Lung (tissue), 17 donors: ENCODE measurements at places on chromosomes 5 and 9. TPM values are rescaled to one million over a fixed set of nuclear protein-coding genes. Genes with fewer than 3 reads are reported as not detected.
A peak's percentile ranks its signal among the peaks of the same experiment; 100 is the strongest.

- H3K4me1 ChIP-seq, result no peaks in the 10 kb centered on the region
- DNase-seq, result no peak
- no peaks in the 10 kb centered on the region for H3K36me3 ChIP-seq
- no peaks in the 10 kb centered on the region for H3K27me3 ChIP-seq
- no peak overlapping the region for H3K4me3 ChIP-seq
Measured at GRCh38 chr5:163531272-163531671, 25.9 kb downstream of the MAT2B start.

Gene EQTN
- not detected for total RNA-seq

Gene FAM221B
- total RNA-seq, result 0.14 TPM

Gene TAF1L
- total RNA-seq, result not detected

DNA sequence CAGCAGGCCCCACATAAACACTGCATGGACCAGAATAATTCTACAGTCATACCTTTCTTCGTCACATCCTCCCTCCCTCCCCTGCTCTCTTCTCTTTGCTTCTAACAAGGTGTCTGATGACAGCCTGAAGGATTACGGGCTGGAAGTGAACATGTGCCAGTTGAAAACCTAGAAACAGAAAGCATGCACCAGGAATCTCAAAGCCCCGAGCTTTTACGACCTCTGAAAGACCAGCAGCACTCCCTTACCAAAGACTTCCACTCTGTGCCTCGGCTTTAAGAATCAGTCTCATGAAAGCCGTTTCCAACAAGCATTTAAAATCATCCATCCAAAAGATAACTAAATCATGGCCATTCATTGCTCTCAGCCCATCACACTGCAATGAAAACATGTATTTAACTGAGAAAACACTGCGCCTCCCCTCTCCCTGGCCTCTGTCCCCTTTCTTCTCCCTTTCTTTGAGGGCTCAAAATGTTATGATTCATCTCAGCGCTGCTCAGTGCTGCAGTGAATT is 21.3 kb downstream of the MSX2 start:
- DNase-seq, result no peak
- H3K4me3 ChIP-seq, result no peak overlapping the region
- no peaks in the 10 kb centered on the region for H3K36me3 ChIP-seq

DNA sequence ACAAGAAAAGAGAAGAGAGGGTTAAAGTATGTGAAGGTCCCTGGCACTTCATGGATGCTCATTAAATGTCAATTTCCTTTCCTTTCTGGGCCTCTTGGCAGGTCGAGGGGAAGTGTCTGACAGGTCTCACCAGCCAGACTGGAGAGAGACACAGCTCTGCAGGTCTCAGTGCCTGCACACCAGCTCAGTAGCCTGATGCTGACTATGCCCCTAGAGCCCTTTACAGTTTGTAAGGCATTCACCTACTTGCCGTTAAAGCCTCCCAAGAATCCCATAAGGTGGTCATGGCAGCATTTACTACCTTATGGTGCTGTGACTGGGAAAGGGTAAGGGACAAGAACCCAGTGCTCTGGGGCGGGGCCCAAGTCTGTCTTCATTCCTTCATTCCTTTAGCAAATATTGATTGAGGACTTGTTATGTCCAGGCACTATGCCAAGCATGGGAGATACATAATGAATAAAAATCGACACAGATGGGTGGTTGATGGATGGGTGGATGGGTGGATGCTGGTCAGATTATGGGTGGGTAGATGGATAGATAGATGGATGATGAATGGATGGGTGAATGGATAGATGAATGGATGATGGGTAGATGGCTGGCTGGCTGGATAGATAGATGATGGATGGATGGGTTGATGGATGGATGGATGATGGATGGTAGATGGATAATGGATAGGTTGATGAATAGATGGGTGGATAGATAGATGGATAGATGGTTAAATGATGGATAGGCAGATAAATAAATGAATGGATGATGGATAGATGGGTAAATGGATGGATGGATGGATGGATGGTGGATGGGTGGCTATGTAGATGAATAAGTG is 21.3 kb upstream of the KIF12 start:
- H3K4me1 ChIP-seq, result peaks cover 19% of the 10 kb centered on the region
- H3K27me3 ChIP-seq, result no peaks in the 10 kb centered on the region
- no peak overlapping the region for H3K27ac ChIP-seq
- H3K36me3 ChIP-seq, result no peaks in the 10 kb centered on the region
- no peak overlapping the region for H3K4me3 ChIP-seq

DNA sequence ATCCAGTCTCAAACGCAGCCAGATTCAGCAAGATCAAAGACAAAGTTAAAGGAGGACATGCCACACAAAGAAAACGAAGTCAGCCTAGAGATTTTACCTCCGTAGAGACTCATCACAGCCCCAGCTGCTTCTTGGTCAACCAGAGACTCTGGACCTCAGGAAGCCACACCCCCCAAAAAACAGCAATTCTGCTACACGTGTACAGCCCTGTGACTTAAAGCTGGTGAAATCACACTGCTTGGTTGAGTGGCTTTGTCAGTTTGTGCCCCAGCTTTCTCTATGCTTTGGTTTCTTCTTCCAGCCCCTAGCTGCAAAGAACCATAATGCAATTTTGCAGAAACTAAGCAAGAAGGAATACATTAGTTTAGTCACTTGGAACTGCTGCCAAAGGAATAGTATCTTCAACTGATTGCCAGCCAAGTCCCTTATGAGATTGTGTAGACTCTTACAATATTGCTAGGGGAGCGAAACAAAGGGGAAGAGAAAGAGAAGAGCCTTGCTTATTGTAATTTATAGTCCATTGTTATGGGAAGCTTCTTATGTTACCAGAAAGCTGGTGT is 158.8 kb upstream of the ZNF462 start:
- no peak for DNase-seq
- no peak overlapping the region for H3K27ac ChIP-seq
- H3K36me3 ChIP-seq, result no peaks in the 10 kb centered on the region
- no peak overlapping the region for H3K4me3 ChIP-seq

Gene IFNK
- total RNA-seq, result not detected

Gene ADCY2
- total RNA-seq, result 3.5 TPM

DNA sequence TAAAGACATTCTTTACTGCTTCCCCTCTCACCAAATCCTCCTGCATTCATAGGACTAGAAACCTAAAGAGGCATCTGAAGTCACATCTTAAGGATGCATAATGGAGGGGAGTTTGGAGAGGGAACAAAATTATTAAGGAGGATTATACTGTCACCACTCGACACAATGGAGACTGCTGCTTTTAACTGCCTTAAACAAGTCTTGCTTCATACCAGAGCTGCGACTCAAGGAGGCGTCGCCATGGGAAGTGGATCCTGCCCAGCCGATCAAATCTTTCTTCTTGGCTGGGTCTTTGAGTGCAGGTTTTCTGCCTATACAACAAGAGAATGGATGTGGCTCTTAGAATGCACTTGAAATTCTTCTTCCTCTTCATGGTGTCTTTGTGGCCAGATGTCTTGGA is 66.7 kb upstream of the FOXE1 start:
- no peaks in the 10 kb centered on the region for H3K36me3 ChIP-seq
- DNase-seq, result no peak
- H3K27ac ChIP-seq, result no peak overlapping the region
- H3K4me3 ChIP-seq, result no peak overlapping the region

Gene HCN1
- 0.06 TPM for total RNA-seq

Gene ITK
- total RNA-seq, result 3.3 TPM

DNA sequence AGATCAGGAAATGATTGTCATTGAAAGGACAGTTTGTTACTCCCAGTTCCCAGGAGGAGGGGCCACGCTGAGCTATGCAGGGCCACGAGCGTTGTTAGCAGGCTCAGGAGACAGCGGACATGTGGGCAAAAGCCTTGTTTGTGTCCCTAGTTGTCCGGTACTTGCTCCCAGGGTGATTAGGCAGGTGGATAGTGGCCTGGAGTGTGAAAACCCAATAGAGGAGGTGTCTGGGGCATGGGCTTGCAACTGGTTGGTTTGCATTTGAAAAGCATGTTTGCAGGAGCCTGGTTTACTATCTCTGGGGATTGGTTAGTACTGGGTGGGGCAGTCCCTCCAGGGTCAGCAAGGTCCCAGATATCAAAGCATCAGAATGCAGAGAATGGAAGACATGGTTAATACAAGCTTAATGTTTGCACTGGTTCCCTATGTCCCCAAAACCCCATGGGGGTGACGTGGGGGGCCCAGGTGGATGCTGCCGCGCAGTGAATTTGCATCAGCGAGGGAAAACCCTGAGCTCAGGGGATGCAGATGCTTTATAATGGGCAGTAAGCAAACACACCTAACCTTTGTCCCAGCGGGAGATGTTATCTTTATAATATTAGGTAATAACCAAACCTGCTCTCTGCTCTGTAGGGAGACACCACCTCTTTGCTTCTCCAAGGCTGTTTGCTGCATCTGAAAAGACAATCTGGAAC is 39.7 kb downstream of the ROPN1L start:
- no peak overlapping the region for H3K4me3 ChIP-seq
- H3K27ac ChIP-seq, result no peak overlapping the region
- no peaks in the 10 kb centered on the region for H3K4me1 ChIP-seq
- DNase-seq, result no peak

DNA sequence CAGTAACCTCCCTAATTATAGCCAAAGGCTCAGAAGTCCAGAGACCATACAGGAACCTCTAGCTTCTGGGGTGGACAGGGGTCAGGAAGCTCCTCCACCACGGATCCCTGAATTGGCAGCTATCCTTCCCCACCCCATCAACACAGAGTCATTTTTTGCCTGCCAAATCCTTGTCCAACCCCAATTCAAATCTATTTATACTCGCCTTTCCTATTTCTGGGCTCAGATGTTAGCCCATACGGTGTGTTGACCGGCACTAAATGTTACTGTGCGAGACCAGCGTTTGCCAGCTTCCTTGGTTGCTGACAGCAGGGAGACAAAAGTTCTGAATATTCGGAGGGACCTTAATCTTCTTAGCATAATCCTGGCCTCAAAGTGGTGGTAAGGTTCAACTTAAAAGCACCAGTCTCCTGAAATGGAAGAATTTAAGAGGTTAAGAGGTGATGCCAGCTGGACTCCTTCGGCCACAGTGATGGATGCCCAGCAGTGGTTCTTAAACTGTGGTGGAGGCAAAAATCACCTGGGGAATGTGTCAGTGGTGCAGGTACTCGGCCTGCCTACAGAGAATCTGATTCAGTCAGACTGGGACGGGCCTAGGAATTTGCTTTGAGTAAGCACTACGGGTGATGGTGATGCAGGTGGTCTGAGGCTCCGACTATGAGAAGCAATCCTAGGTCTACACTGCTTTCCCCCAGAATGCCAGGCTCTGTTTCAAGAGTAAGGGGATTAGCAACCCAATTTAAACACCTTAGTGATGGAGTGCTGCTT is 204.8 kb upstream of the MEF2C start:
- H3K4me3 ChIP-seq, result no peak overlapping the region
- no peaks in the 10 kb centered on the region for H3K27me3 ChIP-seq
- no peaks in the 10 kb centered on the region for H3K36me3 ChIP-seq
- DNase-seq, result no peak
- no peak overlapping the region for H3K27ac ChIP-seq

DNA sequence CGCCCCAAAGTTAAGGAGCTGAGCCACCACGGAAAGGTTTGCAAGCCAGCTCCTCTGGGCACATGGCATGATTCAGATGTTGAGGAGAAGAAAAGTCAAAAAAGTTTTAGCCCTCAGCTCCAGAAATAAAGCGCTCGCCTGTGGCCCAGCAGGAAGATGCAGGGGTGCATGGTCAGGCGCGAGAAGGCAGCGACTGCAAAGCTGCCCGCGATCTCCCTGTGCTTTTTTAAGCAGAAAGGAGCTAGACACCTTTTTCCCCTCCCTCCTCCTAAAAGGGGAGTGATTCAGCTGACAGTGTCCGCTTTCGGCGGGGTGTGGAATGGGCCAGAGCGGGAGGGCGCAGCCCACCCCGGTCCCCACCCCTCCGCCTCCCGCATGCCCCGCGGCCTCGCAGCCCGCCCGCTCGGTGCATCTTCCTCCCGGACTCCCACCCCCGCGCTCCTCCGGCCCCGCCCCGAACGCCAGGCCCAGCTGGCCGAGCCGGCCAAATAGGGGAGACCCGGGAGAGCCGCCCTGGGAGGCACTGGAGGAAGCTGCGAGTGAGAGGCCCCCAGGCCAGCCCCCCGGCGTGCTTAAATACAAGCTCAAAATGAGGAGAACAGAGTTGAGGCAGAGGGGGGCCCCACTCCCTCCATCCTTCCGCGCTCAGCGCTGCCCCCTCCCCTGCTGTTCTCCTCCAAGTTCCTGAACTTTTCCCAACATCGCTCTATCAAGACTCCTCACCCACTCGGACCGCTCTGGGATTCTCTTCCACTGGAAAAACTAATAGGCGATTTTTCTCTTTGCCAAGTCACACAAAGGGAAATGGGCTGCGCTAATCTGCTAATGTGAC is at the start of gene ADAMTS12:
TSS of gene ADAMTS12 (minus strand) at position 203 of the 832 bp plus-strand sequence. CDS start at position 69, 134 bp downstream.
- peaks cover 7% of the 10 kb centered on the region for H3K4me1 ChIP-seq
- no peaks in the 10 kb centered on the region for H3K27me3 ChIP-seq
- H3K4me3 ChIP-seq, result peak within 1 kb of the TSS; percentile 11
- H3K27ac ChIP-seq, result peak within 1 kb of the TSS; percentile 67

- DNase-seq, result peak; percentile 35
- peak overlapping the region; percentile 92 for H3K27ac ChIP-seq
- peak overlapping the region; percentile 92 for H3K4me3 ChIP-seq
- H3K4me1 ChIP-seq, result peaks cover 24% of the 10 kb centered on the region
- no peaks in the 10 kb centered on the region for H3K27me3 ChIP-seq
Measured at GRCh38 chr9:128068386-128069205, 564 bp downstream of the SLC25A25 start.

Gene PFN3
- total RNA-seq, result not detected

- no peaks in the 10 kb centered on the region for H3K36me3 ChIP-seq
- H3K4me1 ChIP-seq, result no peaks in the 10 kb centered on the region
- DNase-seq, result no peak
- H3K4me3 ChIP-seq, result no peak overlapping the region
- H3K27ac ChIP-seq, result no peak overlapping the region
Measured at GRCh38 chr5:128035689-128036088, 47.9 kb upstream of the SLC12A2 start.

Gene ADGRD2
- not detected for total RNA-seq

- H3K27ac ChIP-seq, result no peak overlapping the region
- no peak for DNase-seq
- H3K36me3 ChIP-seq, result no peaks in the 10 kb centered on the region
- H3K27me3 ChIP-seq, result no peaks in the 10 kb centered on the region
Measured at GRCh38 chr9:12318732-12319685, 374.2 kb upstream of the TYRP1 start.

Gene TLX3
- total RNA-seq, result not detected

Gene GNA14
- 15.1 TPM for total RNA-seq

DNA sequence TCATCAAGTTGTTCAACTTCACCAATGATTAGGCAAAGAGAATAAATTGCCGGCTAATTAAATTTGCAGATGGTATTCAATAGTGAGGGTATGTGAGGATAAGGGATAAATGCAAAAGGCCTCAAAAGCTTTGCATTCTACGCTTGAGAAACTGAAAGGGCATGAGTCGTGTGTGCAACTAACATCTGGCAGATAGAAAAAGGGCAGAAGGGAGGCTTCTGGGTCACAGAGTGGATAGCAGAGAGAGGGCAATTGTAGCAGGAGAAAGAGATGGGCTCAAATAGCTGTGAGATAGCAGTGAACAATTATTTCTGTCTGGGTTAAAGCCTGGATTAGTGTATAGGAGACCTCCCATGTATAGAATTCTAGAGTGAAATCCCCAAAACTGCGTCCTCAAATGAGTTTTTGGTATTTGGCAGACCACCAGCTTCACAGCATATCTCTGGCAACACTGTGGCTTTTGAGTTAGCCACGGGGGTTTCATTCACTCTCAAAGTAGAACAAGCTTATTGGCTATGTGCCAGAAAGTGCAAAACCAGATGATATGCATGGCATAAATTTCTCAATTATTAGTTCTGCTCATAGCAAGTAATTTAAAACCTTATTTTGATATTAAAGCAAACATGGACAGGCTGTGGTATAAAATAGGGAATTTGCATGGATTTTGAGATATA is 586.3 kb downstream of the BRINP1 start:
- no peaks in the 10 kb centered on the region for H3K27me3 ChIP-seq
- no peak for DNase-seq
- no peak overlapping the region for H3K4me3 ChIP-seq
- H3K27ac ChIP-seq, result no peak overlapping the region
- no peaks in the 10 kb centered on the region for H3K36me3 ChIP-seq
- no peaks in the 10 kb centered on the region for H3K4me1 ChIP-seq
